ENCODE measurements at places on chromosomes 16 and 17. TPM values are rescaled to one million over a fixed set of nuclear protein-coding genes. Genes with fewer than 3 reads are reported as not detected.

GRCh38 chr17:6313835-6314234 is 121.1 kb downstream of the AIPL1 start:
- DNase-seq, result no peak

The KATNB1 gene
- total RNA-seq, result 23.4 TPM

DNA sequence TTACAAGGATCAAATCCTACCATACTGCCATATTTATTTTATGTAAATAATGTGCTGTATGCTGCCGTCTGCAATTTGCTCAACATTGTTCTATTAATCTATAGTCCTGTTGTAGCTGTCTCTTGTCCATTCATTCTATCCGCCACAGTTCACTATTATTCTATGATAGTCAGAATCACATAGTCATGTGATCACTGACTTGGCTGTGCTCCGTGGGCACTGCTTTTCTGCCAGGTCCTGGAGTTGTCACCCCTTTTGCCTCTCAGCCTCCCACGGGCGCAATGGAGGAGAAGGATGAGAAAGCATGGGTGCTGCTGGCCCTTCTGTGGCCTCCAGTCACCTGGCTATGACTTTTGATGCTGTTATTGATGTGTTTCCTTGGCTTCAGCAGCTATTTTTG is 37.3 kb upstream of the ANKFY1 start:
- DNase-seq, result no peak

DNA sequence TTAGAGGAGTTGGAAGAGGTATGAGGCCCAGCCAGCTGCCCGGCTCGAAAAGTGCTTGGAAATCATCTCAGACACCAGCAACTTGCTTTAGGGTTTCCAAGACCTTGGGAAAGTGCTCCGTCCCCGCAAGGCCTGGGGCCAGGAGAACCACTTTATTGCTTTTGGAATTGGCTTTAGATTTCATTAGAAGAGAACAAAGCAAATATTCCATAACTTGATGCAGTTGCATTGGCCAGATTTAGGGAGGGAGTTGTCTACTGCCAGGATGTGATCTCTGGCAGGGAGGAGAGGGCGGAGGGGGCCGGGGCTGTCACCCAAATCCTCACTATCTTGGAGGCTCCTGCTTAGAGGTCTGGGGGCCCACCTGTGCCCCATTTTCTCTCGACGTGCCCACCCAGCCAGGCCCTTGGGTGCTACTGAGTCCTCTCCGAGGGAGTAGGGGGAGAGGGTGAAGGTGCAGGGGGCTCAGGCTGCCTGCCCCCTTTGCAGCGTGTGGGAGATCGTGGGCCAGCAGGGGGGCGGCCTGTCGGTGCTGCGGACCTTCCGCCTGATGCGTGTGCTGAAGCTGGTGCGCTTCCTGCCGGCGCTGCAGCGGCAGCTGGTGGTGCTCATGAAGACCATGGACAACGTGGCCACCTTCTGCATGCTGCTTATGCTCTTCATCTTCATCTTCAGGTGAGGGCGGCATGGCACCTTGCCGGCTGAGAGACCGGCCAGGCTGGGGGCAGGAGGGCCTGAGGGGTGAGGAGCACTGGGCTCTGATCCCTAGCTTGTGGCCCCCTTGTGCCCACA is 30.6 kb downstream of the CACNA1G start:
- DNase-seq, result no peak

DNA sequence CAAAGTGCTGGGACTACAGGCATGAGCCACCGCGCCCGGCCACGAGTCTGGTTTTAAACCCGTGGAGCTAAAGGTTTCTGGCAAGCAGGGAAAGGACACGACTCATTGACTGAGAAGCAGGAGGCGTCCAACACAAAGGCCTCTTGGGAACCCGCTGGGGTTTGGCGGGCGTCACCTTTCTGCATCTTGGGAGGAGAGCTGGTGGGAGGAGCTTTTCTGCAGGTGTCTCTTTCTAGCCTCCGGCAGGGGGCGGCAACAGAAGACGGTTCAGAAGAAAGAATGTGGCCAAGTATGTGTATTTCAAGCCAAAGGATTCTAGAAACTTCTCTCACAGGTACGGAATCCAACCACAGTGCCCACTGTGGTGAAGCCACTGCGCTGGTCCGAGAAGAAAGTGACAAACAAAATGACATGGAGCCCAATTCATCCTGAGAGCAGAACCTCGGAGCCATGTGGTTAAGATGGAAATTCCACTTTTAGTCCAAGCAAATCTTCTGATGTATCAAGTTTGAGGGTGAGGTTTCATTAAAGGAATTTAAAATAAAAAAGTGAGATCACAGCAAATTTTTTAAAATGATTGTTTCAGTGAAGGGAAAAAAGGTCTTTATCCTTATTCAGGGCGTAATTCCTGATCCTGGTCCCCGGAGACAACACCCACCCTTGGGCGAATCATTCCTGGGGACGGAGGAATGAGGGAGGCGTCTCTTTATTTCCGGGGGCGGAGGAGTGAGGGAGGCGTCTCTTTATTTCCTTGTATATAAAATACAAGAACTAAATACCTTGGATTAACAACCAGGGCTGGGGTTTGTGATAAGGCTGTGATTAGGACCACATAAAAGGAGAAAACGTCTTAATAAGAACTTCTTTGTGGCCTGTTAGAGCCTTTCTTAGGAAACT is 97.6 kb downstream of the MRM3 start:
- DNase-seq, result peak; percentile 51

DNA sequence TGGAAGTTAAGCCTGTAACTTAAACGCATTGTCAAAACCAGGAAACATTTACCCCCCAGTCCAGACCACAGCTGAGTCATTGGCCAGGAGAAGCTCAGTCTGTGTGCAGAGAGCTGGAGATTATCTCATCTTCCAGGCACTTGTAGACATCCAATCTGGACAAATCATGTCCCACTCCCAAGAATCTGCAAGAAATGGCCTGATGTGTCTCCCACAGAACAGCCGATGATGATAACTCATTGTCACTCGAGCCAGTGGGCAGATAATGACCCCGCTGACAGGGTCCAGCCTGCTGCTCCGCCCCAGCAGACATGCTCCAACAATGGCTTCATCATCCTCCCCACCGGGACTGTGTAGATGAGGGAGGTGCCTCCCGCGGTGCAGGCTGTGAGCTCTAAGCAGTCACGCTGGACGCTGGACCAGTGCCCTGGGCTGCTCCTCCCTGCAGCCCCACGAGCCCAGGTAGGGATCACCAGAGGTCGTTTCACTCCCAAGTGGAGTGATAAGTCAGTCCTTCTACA is 322.5 kb downstream of the C16orf95 start:
- peak; percentile 90 for DNase-seq

DNA sequence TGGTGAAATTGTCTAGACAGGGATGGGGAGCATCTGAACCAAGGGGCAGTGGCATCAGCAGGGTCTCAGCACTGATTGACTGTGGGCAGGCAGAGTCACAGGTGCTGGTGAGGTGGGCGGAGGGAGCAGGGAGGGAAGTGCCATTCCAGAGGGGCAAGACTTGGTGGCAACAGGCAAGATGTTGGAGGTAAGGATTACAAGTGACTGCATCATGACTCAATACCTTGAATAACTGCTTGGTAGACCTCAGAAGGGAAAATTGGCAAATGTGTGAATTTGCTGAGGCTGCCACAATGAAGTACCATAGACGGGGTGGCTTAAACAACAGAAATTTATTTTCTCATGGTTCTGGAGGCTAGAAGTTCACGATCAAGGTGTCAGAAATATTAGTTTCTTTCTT is 419.1 kb downstream of the HS3ST3B1 start:
- no peak for DNase-seq

The ATMIN gene
- 41.5 TPM for total RNA-seq

The CCDC182 gene
- total RNA-seq, result not detected

DNA sequence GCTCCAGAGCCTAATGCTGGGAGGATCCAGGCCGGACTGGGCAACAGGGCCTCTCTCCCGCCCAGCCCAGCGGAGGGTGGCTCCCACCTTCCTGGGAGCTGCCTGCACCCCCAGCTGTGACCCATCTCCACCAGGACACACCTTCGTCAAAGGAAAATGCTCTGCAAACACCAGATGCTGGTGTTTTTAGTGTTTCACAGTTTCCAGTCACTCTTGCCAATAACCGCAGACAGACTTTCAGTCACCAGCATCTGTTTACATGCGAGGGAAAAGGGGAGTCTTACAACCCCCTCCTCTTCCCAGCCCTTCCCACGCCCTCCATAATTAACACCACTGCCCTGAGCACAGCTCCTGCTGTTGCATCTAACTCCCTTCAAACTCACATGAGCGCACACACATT is 25.3 kb downstream of the KLHDC4 start:
- DNase-seq, result no peak

DNA sequence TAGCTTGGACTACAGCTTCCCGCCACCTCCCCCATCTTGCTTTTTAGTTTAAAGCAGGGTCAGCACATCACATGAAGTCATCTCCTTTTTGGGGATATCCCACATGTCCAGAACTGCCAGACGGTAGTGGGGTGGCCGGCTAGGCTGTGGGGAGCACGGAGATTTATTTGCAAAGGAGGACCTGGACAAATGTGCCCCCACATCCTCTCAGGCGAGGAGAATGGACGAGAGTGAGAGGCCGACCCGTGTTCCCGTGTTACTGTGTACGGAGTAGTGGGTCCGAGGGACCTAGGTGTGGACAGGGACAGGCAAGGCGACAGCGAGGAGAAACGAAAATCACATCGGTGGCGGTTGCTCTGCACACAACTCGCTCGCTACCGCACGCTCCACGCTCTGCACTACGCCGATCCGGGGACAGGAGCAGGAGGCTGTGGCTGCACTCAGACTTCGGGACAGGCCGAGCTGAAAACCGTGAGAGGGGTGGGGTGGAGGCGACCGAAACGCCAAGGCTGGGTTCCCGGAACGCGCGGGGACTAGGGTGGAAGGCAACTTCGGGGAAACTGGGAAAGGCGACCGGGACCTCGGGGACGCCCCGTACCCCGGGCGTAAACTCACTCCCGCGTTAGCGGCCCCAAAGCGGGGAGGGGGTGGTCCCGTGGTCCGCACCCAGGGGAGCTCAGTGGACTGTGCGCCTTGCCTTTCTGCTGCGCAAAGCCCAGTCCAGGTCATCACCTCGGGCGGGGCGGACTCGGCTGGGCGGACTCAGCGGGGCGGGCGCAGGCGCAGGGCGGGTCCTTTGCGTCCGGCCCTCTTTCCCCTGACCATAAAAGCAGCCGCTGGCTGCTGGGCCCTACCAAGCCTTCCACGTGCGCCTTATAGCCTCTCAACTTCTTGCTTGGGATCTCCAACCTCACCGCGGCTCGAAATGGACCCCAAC is at the start of gene MT1A:
TSS of gene MT1A (plus strand) at position 853 of the 937 bp plus-strand sequence. CDS start at position 926, 73 bp downstream.
- no peak for DNase-seq

DNA sequence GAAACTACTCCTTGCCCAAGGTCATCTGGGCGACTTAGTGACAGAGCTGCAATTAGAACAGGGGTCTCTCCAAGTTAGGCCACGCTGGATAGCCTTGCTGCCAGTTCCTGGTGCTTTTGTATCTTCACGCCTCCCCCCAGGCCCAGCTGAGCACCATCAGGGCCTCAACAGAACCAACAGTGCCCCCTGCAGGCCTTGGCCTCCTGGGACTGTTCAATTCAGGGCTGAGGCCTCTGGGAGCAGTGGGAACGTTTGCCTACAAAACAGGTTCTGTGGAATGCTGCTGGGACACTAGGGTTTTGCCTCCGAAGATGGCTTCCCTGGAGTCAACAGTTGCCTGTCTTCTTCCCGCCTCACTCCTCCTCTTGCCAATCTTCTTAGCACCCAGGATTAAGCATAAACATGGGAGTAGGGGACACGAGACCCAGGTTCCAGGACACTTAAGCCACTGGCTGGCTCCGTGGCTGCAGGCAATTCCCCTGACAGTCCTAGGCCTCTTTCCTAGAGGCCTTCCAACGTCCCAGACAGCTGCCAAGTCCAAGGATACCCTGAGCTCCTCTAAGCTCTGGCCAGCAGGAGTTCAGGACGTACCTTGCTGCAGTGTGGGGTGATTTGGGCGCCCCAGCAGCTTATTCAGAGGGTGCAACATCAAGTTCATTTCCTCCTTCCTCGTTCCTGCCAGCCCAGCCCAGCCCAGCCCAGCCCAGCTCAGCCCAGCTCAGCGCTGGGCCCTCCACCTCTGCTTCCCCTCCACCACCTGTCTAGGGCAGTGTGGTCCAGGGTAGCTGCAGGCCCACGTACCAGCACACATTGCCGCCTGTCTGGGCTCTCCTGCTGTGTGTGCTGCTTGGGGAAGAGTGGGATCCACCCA is 246.6 kb upstream of the RPL38 start:
- no peak for DNase-seq

GRCh38 chr17:29649359-29649758 is 26.6 kb upstream of the CORO6 start:
- DNase-seq, result no peak

The RNF222 gene
- total RNA-seq, result not detected

DNA sequence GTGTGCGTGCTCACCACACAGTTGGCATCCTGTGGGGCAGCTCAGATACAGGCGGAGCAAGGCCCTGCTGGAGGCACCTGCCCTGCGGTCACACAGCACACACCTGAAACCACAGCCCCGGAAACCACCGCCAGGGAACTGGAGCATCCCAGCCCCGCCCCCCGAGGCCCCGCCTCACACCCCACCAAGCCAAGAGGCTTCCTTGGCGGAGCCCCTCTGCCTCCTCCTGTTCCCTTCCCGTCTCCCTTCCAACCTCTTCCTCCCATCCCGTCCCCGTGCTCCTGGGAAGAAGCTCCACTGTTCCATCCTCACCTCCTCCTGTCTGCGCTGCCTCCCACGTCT is 205.5 kb downstream of the NTN1 start:
- no peak for DNase-seq

- no peak for DNase-seq
These were observed 808.1 kb downstream of the CDH11 start for GRCh38 chr16:64313726-64314125.

GRCh38 chr17:38867968-38868816 is 1.7 kb upstream of the LASP1 start:
- peak; percentile 73 for DNase-seq

- DNase-seq, result peak; percentile 55
These were observed 53.5 kb downstream of the STX8 start for GRCh38 chr17:9522074-9522473.

DNA sequence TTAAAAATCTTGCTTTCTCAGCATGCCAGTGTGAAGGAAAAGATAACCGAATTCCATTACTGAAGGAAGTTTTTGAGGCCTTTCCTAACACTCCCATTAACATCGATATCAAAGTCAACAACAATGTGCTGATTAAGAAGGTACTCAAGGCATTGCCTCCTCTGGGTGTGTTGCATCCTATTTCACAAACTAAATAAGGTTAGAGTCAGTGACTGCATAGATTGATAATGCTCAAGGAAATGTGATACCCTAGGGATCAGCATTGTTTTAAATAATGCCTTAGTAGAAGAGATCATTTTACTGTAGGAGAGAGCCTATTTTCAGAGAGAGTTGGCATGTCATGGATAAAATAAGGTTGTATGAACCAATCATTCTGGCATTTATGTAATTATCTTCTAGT is 36.8 kb downstream of the GDPD1 start:
- DNase-seq, result no peak

The KRTAP2-2 gene
- not detected for total RNA-seq

DNA sequence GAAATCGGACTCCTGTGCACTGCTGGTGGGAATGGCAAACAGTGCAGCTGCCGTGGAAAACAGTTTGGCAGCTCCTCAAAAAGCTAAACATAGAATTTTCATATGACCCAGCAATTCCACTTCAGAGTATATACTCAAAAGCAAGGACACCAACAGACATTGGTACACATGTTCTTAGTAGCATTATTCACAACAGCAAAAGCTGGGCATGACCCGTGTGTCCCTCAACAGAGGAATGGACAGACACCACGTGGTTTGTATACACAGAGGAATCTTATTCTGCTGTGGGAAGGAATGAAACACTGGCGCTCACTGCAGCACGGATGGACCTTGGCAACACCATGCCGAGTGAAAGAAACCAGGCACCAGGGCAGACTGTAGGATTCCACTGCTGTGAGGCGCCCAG is 16.0 kb downstream of the NPTX1 start:
- DNase-seq, result no peak

- DNase-seq, result no peak
These were observed 449 bp downstream of the SMCR8 start for GRCh38 chr17:18315562-18315922.

GRCh38 chr17:51142597-51142996 is 10.8 kb upstream of the NME1 start:
- DNase-seq, result no peak

The CLDN9 gene
- not detected for total RNA-seq
